ENCODE measurements at places on chromosomes 13 and 19.

- no peak for DNase-seq
Measured at GRCh38 chr13:20258963-20259288, 26.8 kb upstream of the GJB6 start.

DNA sequence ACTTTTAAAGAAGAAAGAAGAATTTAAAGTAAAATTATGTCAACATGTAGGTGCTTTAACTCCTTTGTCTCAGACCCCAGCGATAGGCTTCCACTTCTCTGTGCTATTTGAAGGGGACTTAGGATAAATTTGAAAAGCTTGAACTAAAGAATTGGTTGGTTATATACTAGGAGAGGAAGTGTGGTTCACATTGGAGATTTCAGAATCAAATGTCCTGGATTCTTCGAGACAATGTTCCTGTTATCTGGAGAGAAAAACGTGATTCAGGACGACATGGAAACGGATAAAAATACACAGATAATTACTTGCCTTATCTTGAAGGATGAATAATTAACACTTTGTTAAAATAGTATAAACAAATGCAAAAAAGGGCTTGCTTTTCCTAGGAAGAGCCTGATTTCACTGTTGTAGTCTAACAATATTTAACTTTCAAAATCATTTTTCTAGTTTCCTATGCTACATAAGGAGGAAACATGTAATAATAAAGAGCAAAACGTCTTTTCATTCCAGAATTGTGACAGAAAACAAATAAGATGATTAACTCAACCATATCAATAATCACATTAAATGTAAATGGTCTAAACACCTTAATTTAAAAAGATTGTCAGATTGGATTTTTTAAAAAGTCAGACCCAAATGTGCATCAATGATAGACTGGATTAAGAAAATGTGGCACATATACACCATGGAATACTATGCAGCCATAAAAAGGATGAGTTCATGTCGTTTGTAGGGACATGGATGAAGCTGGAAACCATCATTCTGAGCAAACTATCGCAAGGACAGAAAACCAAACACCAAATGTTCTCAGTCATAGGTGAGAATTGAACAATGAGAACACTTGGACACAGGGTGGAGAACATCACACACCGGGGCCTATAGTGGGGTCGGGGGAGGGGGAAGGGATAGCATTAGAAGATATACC, 724 bp upstream of the ZNF780A start:
- DNase-seq = no peak

- DNase-seq = no peak
Measured at GRCh38 chr13:110329258-110329657, 22.2 kb downstream of the COL4A2 start.

DNA sequence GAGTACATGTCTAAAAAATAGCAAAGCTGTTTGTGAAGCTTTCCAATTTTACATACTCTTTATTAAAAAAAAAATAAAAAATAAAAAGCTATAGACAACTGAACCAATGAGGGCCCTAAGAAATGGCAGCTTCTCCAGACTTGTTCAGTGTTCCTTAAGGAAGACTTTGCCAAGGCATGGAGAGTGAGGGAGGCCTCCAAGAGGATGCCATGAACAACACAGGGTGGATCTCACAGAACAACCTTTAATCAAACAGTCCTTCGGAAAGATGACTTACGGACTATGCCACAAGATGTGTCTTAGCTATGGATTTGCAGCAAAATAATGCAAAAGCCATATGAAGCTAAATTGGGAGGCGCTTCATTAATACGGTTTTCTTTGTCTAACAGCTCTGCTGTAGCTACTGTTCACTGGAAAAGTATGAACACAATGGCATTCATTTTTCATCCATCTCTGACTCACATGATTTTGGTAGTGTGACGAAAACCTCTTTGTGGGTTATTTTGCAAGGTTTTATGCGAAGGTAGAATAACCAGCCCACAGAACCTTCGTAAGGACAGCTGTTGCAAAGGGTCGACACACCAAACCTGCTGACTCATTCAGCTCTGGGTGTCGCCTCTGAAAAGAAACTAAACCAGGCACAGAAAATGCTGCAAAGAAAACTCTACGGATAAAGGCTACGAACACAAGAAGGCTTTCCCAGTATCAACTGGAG, 27.7 kb downstream of the EFNB2 start:
- no peak for DNase-seq

GRCh38 chr13:100443278-100443997, 145.2 kb downstream of the GGACT start:
- no peak for DNase-seq

DNA sequence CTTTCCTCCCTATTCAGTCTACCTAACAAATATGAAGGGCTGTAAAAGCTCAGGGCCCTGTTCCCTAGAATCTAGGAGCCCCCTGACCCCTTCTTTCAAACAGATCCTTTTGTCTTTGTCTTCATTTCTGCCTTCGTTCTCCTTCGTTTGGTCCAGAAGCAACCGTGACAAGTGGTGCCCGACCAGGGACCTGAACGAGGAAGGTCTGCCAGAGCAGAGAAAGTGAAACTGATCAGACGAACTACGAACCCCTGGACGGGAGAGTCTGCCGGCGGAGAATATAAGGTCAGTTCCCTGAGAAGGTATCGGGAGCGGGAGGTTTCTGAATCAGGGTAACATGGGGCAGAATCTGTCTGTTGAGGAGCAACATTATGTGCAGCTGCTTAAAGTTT, 751 bp downstream of the ERVK3-1 start:
- no peak for DNase-seq

Measured in stimulated activated CD8-positive, alpha-beta memory T cell treated with anti-CD3 and anti-CD28 coated beads, Interleukin-4, amount 100 ng/mL, for 4 hours (primary cell).